ENCODE measurements at places on chromosomes 16 and 17.

DNA sequence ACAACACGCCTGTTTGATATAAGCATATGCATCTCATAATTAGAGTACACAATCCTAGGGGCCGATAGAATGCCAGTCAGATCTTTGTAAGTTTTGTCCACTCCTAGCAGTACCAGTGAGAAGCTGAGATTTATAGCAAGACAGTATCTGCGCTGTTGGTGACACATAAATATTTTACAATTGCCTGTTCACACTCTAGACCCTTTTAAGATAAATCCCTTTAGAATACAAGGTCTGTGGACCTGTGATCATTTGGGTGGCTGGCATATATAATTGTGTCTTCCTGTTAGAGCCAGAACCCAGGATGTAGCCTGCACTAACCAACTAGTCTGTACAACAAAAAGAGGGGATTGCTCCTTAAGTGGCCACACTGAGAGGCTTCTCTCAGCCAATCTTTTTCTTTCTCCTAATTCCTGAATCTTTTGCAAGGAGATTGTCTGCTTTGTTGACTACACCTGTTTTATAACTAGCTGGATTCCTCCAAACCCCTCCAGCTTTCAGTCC is 74.7 kb downstream of the WIPI1 start:
- no peak for DNase-seq

GRCh38 chr17:47299239-47299910 is 24.4 kb upstream of the EFCAB13 start:
- DNase-seq: no peak

DNA sequence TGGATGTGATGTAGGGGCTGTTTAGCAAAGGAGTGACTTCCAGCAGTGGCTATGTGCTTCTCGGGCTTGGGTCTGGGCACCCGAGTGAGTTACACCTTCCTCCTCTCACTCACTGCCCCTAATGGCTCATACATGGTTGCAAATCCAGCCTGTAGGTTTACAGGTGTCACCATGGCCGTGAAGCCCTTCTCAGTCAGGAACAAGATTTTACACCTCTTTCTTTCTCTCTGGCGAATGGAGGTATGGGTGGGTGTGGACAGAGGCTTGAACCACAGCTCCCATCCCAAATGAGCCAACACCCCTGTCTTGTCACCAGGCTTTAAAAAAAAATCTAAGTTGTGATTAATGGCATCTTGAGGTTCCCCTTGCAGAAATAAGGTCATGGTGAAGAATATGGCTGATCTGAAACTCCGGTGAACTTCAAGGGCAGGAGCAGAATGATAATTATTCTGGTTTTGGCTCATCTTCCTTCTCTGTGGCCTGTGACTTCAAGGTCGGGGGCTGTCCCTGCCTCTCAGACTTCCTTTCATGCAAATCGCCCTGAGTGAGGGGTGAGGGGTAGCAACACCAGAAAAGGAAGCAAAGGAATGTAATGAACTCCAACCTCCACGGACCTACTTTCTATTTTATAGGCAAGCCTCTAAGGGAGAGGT is 331.2 kb downstream of the MAF start:
- peak; percentile 78 for DNase-seq

- DNase-seq: no peak
These were observed 29.9 kb upstream of the TOM1L1 start for GRCh38 chr17:54870671-54871175.

GRCh38 chr16:60727851-60728250 is 1308.4 kb downstream of the CDH8 start:
- no peak for DNase-seq

DNA sequence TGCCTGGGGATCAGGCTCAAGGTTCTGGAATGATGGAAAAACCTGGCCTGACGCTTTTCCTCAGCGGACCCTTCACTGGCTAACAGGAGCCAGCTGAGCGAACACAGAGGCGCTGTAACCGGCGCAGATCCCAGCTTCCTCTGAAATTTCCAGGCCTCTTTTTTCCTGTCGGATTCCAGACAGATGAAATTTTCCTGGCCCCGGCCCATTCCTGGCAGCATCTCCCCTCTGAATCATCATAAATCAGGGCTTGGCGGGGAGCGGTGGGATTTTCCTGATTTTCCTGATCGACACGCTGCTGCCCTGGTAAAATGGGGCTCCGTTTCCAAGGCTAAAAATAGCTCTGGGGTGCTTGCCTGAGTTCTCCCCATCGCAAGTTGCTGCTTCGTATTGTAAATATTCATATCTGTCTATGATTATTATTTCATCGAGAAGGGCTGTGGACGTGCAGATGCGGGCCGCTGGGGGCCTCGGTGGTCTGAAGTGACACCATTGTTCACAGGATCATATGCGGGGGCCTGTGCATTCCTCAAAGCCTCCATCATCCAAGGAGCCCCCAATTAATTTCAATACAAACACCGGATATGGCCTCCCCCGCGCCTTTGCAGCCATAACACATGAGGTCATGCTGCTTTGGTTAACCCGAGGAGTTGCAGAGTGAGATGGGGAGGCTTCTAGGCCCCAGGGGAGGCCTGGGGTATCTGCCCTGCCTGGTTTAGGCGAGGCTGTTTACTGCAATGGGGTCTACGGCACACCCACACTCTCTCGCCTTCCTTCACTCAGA is 45.8 kb upstream of the ETV4 start:
- DNase-seq: no peak

DNA sequence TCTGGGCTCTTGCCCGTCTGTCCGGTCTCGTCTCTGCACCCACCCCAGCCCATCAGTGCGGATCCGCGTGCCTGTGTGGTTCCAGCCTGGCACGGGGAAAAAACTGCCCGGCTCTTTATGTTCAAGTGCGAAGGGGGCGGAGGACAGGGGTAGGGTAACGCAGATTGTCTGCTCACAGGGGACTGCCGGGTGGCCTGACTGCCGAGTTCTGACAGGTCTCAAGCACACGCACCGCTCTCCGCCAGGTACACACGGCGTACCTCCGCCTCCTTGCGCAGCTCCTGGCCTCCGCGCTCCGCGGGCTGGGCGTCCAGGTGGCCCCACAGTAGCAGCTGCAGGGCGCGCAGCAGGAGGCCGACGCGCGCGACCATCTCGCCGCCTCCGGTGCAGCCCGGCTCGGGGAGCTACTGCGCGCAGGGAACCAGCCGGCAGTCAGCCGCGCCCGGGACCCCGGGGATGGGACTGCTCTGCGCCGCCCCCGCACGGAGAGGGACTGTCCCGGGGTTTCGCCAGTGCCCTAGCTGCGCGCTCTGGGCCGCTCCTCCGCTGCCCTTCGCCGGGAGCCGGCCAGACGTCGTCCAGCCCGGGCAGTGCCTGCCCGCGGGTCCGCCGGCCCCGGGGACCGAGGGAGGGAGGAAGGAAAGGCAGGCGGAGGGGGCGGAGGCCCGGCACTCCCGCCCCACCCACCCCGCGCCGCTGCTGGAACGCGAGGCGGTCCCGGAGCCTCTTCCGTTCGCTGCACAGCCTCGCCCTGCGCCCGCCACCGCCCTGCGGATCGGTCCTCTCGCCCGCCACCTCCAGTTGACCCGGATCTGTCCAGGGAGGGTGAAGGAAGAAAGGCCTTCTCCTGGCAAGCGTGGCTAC is at the start of gene MMP28:
Gene MMP28 (minus strand): TSS at position 635 of the 864 bp plus-strand sequence. CDS start 264 bp downstream, at position 371.
- no peak for DNase-seq

- DNase-seq: no peak
These were observed 53.1 kb downstream of the MRM3 start for GRCh38 chr17:835263-835662.

DNA sequence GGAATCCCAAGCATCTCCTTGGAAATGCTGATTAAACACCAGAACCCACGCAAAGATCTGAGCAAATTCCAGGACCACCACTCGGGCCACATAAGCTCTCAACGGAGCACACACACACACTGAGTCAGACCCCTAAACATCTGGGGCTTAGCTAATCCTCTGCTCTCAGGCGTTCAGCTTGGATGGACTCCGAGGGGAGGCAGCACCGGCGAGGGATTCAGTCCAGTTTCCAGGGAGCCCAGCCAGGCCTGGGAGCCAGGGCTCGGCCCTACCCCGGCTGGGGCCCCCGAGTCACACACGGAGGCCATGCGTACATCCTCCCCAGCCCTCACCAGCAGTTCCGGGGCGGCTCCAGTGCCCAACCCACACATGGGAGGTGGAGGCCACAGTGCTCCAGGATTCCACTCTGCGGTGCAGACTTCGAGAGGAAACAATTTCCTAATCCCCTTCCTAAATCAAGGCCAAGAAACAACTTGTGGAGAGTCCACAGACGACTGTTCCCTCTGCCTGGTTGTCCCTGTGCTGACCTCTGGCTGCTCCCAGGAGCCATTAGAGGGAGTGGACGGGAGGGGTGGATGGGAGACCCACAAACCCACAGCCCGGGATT is 70.5 kb downstream of the GAS7 start:
- DNase-seq: no peak

- DNase-seq: no peak
These were observed 11.2 kb downstream of the SLC47A2 start for GRCh38 chr17:19705201-19705600.

- no peak for DNase-seq
These were observed 5.8 kb upstream of the SOCS3 start for GRCh38 chr17:78365561-78366108.

DNA sequence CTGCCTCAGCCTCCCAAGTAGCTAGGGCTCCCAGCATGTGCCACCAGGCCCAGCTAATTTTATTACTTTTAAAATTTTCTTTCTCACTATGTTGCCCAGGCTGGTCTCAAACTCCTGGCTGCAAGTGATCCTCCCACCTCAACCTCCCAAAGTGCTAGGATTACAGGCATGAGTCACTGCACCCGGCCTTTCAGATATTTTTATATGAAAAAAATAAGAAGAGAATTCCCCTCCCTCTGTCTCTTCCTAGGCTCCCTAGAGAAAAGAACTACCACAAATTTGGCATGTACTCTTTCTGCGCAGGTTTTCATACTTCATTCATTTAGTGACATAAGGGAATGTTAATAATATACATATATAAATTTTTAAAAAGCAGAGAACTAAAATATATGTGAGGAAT is 21.7 kb upstream of the SMURF2 start:
- no peak for DNase-seq

DNA sequence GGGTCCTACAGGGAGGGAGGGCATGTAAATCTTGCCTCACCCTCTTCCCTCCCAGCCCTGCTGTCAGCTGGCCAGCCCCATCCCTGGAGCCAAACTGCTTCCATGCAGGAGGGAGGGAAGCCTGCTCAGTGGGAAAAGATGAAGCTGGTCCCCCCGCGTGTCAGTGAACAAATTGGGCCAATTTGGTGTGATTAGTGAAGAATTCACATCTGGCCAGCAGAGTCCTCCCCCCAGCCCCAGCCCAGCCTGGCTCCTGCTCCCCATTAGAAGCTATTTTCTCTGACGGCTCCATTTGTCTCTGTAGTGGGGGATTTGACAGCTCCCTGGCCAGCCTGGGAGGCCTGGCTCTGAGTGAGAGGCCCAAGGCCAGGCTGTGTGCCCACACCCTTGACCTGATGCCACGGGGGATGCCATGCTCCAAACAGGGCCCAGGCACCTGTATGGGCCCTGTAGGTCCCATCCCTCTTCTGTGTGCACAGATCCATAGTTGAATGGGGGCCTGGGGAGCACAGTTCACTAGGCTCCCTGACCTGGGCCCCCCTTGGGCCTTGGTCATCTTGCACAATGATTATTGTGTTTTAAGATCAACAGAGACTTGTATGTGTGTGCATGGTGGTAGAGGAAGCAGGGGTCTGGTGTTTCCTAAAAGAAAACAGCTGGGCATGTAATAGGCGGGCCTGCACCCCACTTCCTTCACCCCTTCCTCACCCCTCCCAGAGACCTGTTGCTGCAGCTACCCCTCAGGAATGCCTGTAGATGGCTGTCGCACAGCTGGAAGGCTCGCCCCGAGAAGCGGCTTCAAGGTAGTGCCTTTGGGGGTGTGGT is 50.7 kb upstream of the TAC4 start:
- no peak for DNase-seq

- DNase-seq: no peak
These were observed 61.7 kb upstream of the XYLT1 start for GRCh38 chr16:17532338-17532995.

GRCh38 chr16:84502581-84502980 is 1.9 kb downstream of the MEAK7 start:
- DNase-seq: no peak

DNA sequence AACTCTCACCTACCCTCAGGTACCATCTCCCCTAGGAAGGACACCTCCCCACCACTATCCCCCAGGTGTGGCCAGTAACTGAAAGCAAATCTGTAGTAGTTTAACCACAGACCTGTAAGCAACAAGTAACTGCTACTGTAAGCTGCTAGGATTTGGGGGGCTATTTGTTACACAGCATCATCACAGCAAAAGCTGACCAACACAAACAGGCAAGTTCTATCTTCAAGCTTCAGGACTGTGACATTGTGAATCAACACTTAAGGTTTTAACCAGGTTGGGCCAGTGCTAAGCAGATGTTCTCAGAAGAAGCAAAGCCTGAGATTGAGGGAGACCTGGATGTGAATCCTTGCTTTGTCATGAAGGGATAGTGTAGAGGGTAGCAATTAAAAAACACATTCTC is 47.0 kb downstream of the ABCC6 start:
- no peak for DNase-seq

DNA sequence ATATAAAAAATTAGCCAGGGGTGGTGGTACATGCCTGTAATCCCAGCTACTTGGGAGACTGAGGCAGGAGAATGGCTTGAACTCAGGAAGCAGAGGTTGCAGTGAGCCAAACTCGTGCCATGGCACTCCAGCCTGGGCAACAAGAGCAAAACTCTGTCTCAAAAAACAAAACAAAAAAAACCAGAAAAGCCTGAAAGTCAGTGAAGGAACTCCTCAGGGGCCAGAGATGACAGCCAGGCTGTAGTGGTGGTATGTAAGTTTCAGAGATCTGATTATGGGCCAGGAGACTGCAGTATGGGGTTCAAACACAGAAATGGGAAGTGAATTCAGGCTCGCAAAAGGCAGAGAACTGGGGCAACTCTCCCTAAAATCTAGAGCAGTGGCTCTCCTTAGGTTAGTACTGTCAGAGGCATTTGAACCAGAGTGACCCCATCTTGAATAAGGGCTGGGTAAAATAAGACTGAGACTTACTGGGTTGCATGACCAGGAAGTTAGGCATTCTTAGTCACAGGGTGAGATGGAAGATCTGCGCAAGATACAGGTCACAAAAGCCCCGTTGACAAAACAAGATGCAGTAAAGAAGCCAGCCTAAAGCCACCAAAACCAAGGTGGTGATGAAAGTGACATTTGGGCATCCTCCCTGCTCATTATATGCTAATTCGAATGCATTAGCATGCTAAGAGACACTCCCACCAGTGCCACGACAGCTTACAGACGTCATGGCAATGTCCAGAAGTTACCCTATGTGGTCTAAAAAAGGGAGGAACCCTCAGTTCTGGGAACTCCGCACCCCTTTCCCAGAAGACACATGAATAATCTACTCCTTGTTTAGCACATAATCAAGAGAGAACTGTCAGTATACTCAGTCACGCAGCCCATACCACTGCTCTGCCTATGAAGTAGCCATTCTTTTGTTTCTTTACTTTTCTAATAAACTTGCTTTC is 120.2 kb upstream of the XYLT1 start:
- no peak for DNase-seq

DNA sequence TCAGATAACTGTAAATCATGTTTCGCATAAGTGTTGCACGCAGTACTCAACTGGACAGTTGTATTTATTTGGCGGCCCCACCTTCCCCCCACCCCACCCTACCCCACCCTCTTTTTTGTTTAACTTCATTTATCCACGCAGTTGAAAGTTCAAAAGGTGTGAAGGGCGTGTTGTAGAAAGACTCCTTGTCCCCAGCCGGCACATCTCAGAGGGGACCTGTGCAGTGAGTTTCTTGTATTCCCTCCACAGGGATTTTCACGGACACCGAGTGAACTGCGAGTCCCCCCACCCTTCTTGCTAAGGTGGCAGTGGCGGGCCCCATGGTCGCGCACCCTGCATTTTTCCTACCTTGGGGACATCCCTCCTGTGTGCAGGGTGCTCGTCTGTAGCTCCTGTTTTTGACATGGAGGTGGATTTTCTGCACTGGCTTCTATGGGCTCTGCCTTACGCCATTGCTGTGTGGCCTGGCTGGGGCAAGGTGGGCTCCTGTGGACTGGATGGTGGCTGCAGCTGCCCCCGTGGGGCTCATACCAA is 36.2 kb downstream of the ADCY7 start:
- DNase-seq: no peak
